ENCODE measurements at places on chromosomes 12 and 14.
A peak's percentile ranks its signal among the peaks of the same experiment; 100 is the strongest.

- DNase-seq, result no peak
Measured at GRCh38 chr14:32710731-32711680, 227.7 kb upstream of the NPAS3 start.

DNA sequence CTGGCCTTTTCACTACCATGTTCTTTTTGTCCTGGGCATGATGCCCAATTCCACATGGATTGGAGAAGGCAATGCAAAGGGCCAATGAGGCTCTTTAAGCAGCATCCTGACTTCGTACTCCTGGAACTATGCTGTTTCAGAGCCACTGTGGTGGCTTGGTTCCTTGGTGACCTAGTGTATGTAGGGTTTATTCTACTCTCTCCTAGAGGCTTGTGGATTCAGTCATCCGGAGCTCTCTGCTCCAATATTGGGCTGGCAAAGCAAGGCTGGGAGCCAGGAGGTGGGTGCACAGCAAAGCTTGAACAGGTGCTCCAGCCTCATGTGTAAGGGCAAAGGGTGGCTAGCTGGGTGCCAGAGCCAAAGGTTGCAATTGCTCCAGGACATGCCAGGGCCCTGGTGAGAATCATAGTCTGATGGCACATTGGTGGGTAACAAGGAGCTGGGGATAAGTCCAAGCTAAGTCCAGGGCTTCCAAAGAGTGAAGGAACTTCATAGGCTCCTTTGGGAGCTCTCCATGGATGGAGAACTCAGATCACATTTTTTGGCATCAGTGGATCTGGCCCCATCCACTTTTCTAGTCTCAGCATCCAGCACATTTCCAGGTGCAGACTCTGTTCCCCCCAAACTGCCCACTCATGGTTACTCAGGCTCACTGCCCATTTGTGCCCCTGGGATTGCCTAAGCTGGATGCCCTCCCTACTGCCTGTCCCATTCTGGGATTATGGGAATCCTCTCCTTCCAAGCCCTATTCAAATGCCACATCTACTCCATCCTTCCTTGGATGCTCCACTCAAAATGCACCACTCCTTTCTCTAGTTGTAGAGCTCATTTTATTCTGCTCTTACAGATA, 253.9 kb downstream of the EMP1 start:
- no peak for DNase-seq

DNA sequence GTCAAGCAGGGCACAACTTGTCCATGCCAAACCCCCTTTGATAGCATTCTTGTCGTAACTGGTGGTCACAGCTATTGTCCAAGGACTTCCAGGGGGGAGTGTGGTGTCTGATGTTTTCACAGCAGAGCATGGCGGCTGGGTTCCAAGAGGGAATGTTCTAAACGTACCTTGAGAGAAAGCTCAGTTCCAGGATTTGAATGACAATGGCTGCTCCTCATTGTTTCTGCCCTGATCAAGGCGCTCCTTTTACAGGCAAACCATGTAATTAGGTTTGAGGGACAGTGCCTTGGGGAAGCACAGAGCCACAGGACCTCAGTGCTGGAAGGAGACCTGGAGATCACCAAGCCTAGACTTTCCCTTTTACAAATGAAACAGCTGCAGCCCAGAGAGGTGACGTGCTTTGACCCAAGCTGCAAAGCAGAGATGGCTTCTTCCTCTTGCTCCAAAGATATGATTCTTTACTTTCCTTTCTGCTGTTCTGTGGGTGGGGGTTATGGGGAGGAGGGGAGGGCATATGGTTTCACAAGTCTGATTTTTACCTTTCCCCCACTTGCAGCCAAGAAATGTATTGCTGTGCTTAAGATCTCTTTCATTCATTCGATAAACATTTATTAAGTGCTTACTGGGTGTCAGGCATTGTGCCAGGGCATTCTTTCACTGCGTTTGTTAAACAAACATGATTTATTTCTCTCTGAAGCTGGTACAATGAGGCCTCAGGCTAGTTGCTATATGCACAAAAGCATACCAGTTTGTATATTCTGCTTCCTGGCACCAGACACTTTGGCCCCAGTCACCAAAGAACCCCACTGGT, 172.8 kb downstream of the KTN1 start:
- DNase-seq, result no peak

DNA sequence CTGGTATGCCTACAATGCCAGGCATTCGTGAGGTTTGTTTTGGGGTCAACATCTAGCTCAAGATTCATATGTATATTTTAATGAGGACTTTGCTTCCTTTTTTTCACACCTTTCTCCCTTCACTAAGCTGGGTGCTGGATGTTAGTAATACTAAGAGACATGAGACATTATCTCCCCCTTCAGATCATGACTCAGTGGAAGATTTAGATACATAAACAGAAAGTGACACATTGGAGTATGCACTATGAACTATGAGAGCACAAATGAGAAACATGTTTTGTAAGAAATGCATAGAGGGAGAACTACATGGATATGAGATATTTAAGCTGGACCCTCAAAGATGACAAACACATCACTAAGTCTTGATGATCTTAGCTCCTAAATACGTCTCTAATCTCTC, 286.3 kb downstream of the RPAP3 start:
- DNase-seq, result no peak

GRCh38 chr12:6332459-6332858, 9.4 kb downstream of the TNFRSF1A start:
- DNase-seq, result no peak

DNA sequence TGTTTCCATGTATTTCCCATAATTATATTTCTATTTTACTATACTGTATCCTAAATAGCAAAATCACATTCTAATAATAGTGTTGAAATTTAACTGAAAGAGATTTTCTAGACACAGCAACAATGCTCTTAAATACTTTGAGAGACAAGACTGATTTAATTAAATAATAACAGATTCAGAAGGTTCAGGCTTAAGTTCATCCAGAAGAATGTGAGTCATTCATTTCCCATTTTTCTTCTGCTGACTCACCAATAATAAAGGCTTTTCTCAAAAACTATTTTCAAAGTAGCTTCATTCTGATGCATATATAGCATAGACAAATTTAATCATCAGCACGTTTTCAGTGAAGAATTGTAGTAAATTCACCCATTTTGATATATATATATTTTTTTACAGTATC, 481.4 kb downstream of the MDGA2 start:
- DNase-seq, result no peak

DNA sequence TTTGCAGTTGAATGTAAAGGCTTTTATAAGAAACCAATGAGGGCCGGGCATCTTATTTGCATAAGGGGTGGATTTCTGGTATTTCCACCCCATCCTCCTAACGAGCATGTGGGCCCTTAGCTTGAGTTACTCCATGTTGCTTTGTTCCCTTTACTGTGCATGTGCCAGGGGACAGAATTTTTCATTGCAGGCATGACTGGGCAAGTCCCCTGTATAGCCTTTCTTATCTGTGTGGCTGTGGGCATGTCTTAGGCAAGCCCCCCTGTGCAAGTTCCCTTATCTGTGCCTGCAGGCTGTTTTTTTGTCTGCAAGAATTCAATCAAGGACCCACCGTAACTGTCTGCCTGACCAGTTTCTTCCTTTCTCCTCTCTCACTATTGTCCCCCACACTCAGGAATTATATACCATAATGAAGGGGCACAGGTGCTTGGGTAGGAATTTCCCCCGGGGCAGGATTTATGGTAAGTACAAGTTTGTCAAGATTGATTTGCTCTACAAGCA, 152.2 kb upstream of the CNOT2 start:
- no peak for DNase-seq

GRCh38 chr12:66852765-66853164, 173.9 kb upstream of the GRIP1 start:
- DNase-seq, result no peak

GRCh38 chr12:57766464-57767304, at the start of gene CYP27B1:
TSS of gene CYP27B1 (minus strand) at chr12:57767078. CDS start at chr12:57767041, 37 bp downstream.
- peak; percentile 27 for DNase-seq
